ENCODE measurements at places on chromosomes 5 and 9.

DNA sequence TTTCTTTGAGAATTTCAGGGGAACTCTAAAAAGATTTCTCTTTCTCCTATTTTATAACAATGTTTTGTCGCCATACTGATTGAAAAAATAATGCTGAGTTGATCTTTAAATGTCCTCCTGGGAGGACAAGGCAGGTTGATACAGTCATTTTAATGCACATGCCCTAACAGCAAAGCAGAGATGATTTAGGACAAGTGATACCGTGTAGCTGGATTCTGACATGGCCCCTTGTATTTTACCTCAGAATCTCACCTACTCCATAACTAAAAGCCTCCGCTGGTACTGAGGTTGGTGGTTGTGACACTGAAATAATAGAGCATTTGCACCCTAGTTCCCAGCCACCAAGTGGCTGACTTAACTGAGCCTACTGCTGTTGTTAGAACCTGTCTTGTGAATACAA is 811 bp upstream of the LRRTM2 start:
- no peak for DNase-seq

GRCh38 chr5:7868427-7868772 is 431 bp downstream of the FASTKD3 start:
- no peak for DNase-seq

GRCh38 chr9:21080793-21081192 is 3.1 kb upstream of the IFNB1 start:
- DNase-seq, result no peak

- no peak for DNase-seq
These were observed 99.8 kb downstream of the RALGPS1 start for GRCh38 chr9:127014216-127014909.

GRCh38 chr5:74259572-74259971 is 381.0 kb downstream of the ENC1 start:
- DNase-seq, result no peak

- no peak for DNase-seq
These were observed 1972.9 kb upstream of the ACO1 start for GRCh38 chr9:30411571-30411970.

- no peak for DNase-seq
These were observed 347.3 kb upstream of the CDH6 start for GRCh38 chr5:30846171-30846570.

DNA sequence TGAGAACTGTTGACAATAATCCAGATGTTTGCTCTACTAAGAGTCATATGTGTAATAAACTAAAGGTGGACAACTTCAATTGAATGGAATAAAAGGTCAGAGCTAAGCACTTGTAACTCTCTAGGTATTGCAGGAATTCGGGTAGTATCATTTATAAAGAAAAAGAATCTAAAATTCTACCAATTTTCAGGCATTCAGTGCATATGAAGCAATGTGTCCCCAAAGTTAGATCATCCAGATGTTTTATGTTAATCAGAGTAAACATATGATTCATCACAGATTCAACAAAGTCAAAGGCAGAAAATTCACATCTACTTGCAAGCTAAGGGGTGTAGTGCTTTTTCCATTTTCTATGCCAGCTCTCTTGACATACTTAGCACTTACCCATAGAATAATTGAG is 477.1 kb downstream of the PDE4D start:
- DNase-seq, result no peak

Measured in hypothalamus (tissue), 51 donors.